ENCODE measurements at places on chromosomes 16 and 17.

DNA sequence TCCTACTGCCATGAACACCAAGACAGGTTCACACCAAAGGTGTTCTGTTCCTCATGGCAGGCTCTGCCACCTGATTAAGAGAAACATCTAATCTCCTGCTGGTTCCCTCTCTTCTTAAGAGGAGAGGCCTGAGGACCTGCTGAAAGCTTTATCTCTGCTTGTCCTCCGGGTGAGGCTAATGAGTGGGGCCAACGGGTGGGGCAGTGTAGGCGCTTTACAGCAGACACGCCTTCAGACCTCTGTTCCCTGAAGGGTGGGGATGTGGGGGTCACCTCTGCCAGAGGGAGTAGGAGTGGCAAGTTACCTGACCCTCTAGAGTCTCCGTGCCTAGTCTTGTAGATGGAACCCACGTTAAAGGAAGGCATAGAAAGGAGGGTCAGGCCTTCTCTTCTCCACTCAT is 4.2 kb upstream of the MRM1 start:
- no peak for DNase-seq

GRCh38 chr17:28467456-28468025 is 5.9 kb upstream of the SLC13A2 start:
- DNase-seq = peak; percentile 5

DNA sequence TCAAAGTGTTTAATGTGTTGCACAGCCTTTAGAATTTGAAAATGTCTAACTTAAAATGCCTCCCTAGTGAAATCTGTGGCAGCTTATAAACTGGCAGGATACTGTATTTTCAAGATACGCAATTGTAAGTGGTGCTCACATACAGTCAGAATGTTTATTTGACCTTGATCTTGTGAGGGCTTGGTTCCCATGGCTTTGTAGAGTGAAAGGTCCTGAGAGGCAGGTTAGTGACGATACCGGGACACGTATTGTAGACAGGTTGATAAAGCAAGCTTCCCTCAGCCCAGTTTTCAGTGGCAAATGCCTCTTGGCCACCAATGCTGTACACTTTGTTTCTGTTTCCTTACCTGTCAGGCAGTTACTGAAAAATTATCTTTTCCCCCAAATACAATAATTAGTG is 426.6 kb downstream of the MAF start:
- no peak for DNase-seq

DNA sequence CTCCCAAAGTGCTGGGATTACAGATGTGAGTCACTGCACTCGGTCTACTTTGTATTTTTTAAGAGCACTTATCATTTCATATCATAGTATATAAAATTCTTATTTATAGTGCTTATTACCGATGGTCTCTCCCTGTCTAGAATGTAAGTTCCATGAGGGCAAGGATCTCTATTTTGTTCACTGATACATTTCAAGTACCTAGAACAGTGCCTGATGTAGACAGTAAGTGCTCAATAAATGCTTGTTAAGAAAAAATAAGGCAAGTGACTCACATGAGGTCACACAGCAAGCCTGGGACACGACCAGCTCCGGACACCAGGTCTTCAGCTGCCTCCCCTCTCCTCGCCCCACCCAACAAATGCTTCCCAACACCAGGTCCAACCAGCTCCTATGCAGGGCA is 23.9 kb downstream of the TRPV3 start:
- no peak for DNase-seq

DNA sequence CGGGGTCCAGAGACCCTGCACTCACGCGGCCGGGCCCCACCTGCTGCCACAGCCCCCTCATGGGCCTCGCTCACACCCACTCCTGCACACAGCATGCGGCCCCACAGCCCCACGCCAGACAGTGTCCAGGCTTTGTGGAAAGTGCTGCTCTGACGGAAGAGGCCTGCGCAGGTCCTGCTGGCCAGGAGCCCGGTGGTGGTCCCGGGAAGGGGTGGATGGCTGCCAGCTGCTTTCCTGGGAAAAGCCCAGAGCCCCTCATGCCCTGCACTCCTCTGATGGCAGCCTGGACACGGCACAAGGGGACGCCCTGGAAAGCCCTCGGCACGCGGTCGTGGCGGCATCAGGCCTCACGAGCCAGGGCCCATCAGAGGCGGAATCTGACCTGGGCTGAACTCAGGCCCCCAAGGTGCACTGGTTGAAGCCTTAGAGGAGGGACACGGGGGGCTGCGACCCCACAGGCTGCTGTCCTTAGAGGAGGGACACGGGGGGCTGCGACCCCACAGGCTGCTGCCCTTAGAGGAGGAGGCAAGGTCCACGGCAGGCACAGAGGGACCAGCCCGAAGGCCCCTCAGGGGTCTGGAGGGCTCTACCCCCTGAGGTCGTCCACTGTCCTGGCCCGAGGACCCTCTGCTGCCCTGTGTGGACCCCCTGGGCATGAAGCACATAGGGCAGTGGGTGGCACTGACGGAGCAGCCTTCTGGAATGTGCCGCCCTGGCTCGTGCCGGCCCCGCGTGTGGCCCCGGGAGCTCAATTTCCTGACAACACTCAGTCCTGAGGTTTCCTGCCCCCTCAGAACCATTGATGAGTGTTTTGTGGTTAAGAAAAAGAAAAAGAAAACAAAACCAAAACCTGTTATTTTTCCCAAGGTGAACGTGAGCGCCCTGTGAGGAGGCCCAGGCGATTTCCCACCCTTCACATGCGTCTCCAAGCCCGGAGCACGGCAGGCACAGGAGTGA is 22.1 kb downstream of the SOX8 start:
- no peak for DNase-seq

GRCh38 chr17:38419508-38419981 is 8.7 kb upstream of the ARHGAP23 start:
- DNase-seq = no peak

DNA sequence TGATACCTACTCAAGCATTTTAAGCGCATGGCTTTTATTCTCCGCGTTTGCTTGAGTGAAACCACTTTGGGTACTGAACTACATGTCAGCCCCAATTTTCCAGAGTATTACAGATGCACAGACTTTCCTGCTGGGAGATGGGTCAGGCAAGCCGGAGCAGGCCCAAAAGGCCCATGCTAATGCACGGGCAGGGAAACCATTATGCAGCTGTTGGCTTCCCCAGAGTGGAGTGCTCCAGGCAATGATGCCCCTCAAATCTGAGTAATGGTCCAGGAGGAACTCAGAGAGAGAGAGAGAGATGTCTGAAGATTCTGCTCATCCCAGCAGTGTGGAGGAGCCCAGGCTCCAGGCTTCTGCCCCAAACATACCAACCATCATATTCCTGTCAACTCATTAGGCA is 80.2 kb downstream of the CDH11 start:
- DNase-seq = no peak

DNA sequence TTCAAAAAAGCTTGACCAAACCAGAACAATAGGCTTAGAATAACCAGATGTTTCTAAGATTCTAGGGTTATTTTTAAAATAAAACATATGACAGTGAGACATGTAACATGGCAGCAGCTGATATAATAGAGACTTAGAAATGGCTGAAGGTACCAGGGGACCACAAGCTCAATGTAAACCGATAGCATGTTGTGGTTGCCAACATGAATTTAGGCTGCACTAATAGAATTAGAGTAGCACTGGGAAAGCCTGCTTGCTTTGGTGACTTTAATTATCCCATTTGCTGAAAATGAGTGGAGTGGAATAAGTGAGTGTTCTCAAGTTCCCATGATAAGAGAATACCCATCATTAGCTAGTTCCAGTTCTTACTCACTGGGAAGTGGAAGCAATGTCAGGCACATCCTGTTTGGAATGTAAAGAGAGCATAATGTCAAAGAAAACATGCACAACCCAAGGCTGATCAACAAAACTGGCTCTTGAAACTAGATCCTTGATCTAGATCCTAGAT is 621.2 kb upstream of the CDH5 start:
- no peak for DNase-seq

- DNase-seq = peak; percentile 82
Observed at GRCh38 chr17:50148226-50149090, 2.0 kb downstream of the PPP1R9B start.

DNA sequence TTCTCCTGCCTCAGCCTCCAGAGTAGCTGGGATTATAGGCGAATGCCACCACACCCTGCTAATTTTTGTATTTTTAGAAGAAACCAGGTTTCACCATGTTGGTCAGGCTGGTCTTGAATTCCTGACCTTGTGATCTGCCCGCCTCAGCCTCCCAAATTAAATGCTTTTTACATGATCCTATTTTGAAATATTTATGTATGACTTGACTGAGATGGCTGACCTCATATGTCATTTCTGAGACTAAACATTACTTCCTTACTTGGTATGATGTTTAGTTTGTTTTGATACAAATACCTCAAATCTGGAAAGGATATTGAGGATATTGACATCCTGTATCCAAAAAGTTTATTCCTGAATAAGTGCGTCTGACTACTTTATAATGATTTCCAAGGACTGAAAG is 11.9 kb downstream of the CALCOCO2 start:
- DNase-seq = no peak

DNA sequence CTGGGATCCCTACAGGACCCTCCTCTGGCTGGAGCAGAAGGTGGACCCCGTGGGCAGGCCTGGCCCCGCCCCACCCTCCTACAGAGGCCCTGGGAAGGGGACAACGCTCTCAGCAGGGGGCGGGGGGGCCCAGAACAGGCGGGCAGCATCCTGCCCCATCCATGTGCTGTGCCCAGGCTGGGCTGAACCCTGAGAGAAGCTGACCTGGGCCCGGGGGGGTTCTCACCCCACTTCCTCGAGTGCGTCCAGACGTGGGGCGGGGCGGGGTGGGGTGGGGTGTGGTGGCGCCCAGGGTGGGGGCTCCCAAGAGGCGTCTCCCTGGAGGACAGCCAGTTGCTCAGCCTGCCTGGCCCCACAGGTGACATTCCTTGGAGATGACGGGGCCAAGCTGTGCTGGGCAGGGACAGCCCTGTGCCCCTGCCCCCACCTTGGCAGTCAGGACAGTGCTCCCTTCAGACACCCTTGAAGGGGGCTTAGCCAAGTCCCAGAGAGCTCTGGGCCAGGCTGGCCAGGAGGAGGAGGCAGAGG is 390 bp upstream of the UNC13D start:
- no peak for DNase-seq

- no peak for DNase-seq
Observed at GRCh38 chr17:44677136-44677535, 12.4 kb downstream of the CCDC43 start.

DNA sequence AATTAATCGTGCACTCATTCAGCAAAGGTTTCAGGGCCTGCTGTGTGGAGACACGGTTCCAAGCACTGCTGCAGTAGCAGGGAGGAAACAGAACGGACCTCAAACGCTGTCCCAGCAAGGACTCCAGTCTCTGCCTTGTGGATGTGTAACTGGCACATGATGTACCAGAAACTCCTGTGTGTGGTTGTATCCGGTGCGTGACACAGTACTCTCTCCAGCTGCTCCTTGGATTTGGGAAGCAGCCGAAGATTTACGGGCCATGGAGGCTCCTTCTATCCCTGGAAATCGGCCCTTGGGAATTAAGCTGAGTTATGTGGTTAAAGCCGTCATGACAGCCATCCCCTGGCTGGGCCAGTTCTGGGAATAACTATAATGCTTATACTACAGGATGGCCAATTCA is 8.5 kb upstream of the ANKRD11 start:
- peak; percentile 60 for DNase-seq

DNA sequence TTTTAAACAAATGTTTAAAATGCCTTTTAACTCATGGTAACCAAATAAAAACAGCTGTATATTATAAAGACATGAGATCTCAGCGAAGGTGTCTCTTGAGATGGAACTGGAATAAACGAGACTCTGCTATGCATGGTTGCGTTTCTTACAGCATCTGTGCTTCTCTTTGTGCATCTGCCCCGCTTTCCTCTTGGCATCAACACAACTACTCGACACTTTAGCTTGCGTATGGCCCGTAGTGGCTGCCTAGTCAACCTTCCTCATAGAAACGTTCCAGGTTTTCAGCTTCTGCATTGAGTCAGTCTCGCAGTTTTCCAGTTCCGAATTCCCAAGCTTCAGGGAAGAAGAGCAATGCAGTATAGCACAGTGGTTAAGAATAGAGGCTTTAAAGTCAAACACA is 214.9 kb downstream of the CEP112 start:
- peak; percentile 78 for DNase-seq

GRCh38 chr17:63696381-63696961 is 3.5 kb downstream of the LIMD2 start:
- DNase-seq = no peak

DNA sequence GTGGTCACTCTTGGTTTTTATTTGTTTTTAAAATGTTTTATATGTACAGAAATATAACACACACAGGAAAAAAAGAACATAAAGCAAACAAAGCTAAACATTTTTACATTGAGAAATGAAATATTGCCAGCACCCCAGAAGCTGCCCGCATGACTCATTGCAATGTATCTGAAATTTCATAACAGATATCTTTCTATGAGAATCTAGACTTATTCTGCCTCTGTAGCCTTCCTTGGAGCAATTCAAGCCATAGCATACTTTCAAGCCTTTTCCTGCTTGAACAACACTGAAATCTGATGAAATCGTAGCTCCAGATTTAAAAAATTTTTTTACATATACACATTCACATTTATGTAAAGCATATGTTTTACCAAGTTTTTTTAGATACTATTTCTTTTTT is 86.9 kb downstream of the RBBP6 start:
- DNase-seq = no peak

DNA sequence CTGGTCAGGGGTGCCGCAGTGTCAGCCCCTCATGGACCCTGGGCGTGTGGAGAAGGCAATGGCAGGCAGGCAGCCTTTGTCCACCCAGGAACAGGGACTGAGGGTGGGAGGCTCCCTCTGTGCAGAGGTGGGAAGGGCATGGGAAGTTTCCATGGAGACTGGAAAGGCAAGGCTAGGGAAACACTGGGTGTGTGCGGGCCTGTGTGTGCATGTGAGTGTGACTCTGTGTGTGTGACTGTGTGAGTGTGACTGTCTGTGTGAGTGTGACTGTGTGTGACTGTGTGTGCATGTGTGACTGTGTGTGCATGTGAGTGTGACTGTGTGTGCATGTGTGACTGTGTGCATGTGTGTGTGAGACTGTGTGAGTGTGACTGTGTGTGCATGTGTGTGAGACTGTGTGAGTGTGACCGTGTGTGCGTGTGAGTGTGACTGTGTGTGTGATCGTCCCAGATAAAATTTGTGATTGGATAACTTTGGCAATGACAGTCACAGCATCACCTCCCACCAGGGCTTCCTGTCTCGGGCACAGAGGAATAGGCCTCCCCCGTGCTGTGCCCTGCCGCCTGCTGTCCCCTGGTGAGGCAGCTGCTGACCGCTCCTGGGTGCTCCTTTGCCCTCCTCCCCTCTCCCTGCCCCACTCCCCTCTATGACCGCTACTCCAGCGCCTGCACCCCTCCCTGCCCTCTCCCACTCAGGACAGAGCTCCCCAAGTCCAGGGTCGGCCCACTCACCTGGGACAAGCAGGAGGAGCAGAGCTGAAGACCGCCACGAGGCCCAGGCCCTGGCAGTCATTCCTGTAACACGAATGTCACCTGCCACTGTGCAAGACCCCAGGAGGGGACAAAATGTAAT is 698 bp downstream of the CD300C start:
- DNase-seq = no peak
